ENCODE measurements at places on chromosomes 1 and 21.

- DNase-seq = no peak
These were observed 140.2 kb upstream of the DNAH14 start for GRCh38 chr1:224789311-224789710.

DNA sequence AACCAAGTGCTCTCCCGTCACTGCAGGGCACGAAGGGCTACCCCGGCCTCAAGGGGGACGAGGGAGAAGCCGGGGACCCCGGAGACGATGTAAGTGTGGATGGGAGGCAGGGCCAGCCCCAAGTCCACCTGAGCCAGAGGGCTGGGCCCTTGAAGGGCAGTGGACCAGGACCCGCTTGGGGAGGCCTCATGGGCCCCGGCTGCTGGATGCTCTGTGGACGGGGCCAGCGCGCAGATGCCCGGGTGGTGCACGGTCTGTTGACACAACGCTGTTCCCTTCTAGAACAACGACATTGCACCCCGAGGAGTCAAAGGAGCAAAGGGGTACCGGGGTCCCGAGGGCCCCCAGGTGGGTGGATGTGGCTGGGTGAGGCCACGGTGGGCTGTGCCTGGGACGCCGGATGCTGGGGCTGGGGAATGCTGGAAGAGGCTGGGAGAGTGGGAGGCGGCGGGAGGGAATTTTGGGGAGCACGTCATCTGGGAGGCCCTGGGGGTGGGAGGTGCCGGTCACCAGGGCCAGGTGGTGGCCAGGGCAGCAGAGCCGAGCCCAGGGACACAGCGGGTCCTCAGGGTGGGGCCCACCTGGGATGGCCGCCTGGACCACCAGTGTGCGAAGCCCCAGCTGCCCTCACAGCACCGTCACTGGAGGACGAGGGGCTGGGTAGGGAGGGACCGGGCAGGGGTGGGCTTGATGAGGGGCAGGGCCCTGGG is 17.5 kb downstream of the COL6A1 start:
- DNase-seq = peak; percentile 0

- DNase-seq = no peak
These were observed 403.3 kb downstream of the KCTD3 start for GRCh38 chr1:215970406-215970805.

GRCh38 chr1:234621657-234622335 is 11.8 kb upstream of the IRF2BP2 start:
- DNase-seq = no peak

- DNase-seq = peak; percentile 87
These were observed 78.6 kb downstream of the HHAT start for GRCh38 chr1:210407207-210407886.

All from activated CD8-positive, alpha-beta T cell treated with anti-CD3 and anti-CD28 coated beads for 36 hours (primary cell).